ENCODE measurements at places on chromosomes 6 and 20.

DNA sequence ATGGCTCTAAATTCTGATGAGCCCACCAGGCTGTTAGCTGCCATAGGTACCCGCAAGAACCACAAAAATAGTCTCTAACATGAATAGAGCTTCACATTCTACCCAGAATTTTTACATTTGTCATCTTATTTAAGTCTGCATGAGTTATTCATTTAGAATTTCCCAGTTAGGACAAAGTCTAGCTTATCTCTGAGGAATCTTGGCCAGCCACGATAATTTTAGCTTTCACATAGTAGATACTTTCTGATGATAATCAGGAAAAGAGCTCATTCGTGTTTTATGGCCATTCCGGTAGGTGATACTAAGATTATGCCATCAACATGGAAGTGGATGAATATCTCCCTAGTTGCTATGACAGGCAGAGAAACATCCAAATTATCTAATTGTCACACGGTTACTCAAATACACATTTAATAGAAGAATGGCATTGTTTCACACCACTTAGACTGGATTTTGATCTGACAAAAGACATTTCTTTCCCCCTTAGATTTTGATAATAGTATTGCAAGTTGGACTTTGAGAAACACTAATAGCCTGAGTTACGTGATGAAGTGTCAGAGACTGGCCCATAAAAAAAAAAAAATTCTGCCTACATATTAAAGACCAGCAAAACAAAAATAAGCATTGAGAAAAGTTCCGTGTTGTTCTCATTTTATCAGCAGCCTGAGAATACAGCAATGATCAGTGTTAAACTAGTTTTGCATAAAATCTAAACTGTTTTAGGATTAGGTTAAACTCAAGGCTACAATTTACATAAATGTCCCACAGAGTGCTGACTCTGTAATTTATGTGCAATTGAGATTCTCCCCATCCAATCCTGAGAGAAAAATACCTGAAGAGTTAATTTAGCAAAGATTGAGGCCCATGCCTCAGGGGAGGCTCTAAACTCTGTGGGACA lies 397.5 kb upstream of the ARID1B start:
- DNase-seq, result no peak

- no peak for DNase-seq
These were observed 114.0 kb upstream of the LAMP5 start for GRCh38 chr20:9400171-9401025.

DNA sequence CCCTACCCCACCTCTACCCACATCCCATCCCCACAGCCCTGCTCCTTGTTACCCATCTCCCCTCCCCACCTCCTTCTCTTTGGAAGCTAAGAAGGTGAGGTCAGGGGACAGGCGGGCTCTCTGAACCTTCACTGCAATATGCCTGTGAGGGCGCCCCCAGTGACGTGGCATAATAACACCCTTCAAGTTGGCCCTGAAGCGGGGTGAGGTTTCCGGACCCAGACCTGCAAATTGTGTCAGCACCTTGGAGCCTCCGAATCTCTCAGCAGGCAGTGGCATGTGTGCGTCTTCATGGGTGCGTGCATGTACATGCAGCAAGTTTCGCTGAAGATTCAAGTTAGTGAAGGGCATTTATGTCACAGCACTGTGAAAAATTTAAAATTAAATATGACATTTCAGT lies 114.6 kb downstream of the SOBP start:
- no peak for DNase-seq

DNA sequence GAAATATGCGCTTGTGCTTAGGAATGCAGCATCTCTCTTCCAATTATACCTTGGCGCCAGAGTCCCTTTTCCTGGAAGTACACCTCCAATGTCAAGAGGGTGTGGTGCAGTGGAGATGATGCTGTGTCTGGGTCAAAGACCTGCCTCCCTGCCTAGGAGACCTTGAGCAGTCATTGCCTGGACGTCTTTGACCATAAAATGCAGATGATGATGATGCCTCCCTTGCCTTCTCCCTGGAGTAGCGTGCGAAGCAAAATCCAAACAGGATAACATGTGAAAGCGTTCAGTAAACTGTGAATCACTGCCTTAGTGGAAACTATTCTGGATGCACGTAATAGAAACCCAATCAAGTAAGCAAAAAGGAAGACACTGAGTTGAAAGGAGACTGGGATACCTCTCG lies 97.4 kb upstream of the ARMC2 start:
- DNase-seq, result no peak
